ENCODE measurements at places on chromosomes 12 and 14.

- peaks cover 33% of the 10 kb centered on the region for H3K4me1 ChIP-seq
- H3K27me3 ChIP-seq: no peaks in the 10 kb centered on the region
- DNase-seq: no peak
- H3K27ac ChIP-seq: no peak overlapping the region
Observed at GRCh38 chr14:78638926-78639325, 468.8 kb downstream of the NRXN3 start.

GRCh38 chr12:88570103-88570502 is 10.2 kb downstream of the KITLG start:
- DNase-seq: no peak
- H3K27me3 ChIP-seq: peaks cover 13% of the 10 kb centered on the region
- no peaks in the 10 kb centered on the region for H3K4me1 ChIP-seq
- H3K4me3 ChIP-seq: no peak overlapping the region
- no peaks in the 10 kb centered on the region for H3K36me3 ChIP-seq

GRCh38 chr14:104404922-104405321 is 174.6 kb upstream of the C14orf180 start:
- no peak for DNase-seq
- H3K4me1 ChIP-seq: no peaks in the 10 kb centered on the region
- no peaks in the 10 kb centered on the region for H3K36me3 ChIP-seq
- no peaks in the 10 kb centered on the region for H3K27me3 ChIP-seq

DNA sequence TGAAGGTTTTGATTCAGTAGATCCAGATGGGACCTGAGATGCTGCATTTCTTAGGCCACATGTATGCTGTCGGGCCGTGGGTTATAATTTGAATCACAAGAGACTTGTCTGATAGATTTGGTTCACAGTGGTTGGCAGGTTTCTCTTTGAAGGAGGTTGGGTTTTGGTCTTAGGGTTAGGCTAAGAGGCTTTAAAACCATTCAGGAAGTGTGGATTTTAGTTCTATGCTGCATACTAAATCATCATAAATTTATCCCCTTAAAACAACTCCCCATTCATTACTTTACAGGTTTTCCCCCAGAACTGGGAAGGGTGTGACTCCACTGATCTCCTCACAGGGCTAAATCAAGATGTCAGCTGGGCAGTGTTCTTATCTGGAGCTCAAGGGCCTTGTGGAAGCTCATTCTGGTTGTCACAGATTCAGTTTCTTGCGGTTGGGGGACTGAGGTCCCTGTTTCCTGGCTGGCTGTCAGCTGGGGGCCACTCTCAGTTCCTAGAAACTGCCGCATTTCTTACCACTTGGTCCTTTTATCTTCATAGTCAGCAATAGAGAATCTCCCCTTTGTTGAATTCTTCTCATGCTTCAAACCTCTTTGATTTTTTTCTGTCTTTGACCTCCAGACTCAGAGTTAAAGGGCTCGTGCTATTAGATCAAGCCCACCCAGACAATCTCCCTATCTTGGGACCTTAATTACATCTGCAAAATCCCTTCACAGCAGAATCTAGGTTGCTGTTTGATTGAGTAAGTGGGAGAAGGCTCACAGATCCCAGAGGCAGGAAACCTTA is 20.6 kb upstream of the PCNX1 start:
- no peak for DNase-seq
- no peaks in the 10 kb centered on the region for H3K36me3 ChIP-seq

DNA sequence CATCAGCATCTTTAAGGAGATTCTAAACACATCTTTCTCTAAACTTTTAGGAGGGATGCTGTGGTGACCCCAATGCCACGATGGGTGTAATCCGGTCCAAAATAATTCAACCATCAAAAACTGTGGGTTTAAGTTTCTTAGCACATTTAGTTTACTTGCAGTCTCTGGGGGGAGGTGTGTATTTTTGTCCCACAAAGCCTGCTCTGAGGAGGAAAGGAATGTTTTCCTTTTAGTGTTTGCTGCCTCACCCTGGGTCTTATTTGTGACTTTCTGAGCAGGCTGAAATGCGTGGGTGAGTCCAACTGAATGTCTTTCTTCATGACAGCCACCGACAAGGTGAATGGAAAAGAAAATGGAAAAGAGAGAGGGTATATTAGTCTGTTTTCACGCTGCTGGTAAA is 1324.7 kb downstream of the AACS start:
- peaks cover under 1% of the 10 kb centered on the region for H3K4me1 ChIP-seq
- DNase-seq: no peak
- no peak overlapping the region for H3K27ac ChIP-seq
- H3K4me3 ChIP-seq: no peak overlapping the region
- H3K27me3 ChIP-seq: no peaks in the 10 kb centered on the region

DNA sequence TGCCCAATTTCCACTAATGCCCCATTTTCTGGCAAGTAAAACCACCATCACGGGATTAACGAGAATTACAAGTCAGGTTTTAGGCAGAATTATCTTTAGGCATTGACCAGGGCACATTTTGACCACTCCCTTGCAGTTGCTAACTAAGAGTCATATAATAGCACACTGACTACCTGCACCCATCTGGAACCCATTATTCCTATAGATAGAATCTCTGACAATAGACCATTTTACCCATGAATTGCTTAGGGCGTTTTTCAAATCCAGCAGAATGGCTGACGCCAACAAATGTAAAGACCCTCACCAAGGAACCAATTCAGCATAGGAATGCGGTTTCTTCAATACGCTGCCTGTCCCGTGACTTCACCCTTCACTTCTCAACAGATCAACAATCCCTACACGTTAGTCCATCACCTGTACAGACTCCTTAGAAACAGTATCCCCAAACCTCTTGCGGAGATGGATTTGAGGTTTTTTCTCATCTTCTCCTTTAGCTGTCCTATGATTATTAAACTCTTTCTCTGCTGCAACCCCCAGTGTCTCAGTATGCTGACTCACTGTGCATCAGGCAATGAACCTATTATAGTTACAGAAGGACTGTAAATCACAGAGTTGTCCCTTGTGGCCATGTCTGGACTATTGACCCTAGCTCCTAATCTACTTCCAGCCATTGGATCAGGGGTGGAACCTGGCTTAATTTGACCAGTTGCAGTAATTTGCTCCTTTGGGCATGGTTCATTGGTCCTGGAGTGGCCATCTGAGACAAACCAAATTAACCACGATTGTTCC is 177.3 kb upstream of the PLXNC1 start:
- no peak overlapping the region for H3K27ac ChIP-seq
- H3K27me3 ChIP-seq: no peaks in the 10 kb centered on the region
- no peak overlapping the region for H3K4me3 ChIP-seq
- DNase-seq: no peak
- no peaks in the 10 kb centered on the region for H3K36me3 ChIP-seq
- peaks cover 22% of the 10 kb centered on the region for H3K4me1 ChIP-seq

DNA sequence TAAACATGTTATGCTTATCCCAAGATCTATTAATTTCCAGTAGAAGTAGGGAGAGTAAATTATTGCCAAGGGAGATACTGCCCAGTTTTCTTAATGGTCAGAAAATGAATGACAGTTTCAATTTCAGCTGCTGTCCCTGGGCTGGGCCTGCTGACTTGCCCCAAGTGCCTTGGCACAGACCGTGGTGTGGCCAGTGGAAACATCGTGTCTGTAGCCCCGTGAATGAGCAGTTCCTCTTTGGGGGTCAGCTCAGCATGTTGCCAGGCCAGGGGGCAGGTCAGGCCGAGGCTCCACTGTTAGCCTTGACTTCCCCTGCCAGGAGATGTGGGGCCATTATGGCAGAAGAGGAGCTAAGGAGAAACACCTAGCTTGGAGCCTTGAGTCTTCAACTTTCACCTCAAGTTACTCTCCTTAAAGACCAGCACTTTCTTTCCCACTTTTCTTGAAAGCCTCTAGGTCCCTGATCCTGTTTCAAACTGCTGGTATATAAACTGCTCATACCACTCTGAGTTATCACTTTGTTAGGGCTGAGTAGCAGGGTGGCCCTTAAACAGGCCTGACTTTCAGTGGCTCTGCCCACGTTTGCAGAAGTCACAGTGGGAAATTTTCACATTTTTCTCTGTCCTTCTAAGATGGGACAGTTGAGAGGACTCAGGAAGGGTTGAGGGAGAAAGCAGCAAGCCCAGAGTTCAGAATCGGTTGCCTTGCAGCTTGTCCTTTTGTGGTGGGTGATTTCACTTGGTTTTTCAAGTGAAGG is 73.2 kb downstream of the SUSD6 start:
- DNase-seq: no peak
- no peaks in the 10 kb centered on the region for H3K27me3 ChIP-seq
- peaks cover 48% of the 10 kb centered on the region for H3K4me1 ChIP-seq
- no peak overlapping the region for H3K4me3 ChIP-seq
- no peak overlapping the region for H3K27ac ChIP-seq

- no peak overlapping the region for H3K27ac ChIP-seq
- H3K36me3 ChIP-seq: peaks cover 4% of the 10 kb centered on the region
- H3K4me1 ChIP-seq: peaks cover 52% of the 10 kb centered on the region
- no peak for DNase-seq
- no peak overlapping the region for H3K4me3 ChIP-seq
- no peaks in the 10 kb centered on the region for H3K27me3 ChIP-seq
Observed at GRCh38 chr14:77109656-77110055, 11.6 kb downstream of the CIPC start.

DNA sequence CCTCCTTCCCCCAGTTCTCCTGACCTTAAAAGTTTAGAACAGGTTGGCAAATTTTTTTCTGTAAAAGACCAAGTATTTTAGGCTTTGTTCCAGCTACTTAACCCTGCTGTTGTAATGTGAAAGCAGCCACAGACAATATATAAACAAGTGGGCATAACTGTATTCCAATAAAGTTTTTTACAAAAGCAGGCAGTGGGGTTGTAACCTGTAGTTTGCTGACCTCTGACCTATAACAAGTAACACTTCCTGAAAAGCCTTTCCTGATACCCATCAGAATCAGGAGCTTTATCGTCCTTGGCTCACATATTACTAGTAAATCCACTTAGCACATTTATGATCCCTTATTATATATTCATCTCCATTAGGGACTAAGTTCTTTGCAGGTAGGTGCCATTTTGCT is 13.1 kb upstream of the SMARCC2 start:
- H3K27ac ChIP-seq: peak overlapping the region; percentile 6
- H3K4me3 ChIP-seq: no peak overlapping the region
- no peaks in the 10 kb centered on the region for H3K36me3 ChIP-seq
- DNase-seq: no peak
- H3K27me3 ChIP-seq: no peaks in the 10 kb centered on the region

- H3K4me3 ChIP-seq: no peak overlapping the region
- H3K4me1 ChIP-seq: peaks cover 29% of the 10 kb centered on the region
- no peak for DNase-seq
- H3K27ac ChIP-seq: no peak overlapping the region
Observed at GRCh38 chr12:50927356-50927755, 25.0 kb upstream of the HIGD1C start.

GRCh38 chr12:48508987-48509386 is 16.4 kb upstream of the OR8S1 start:
- no peak for DNase-seq
- no peak overlapping the region for H3K4me3 ChIP-seq
- H3K27me3 ChIP-seq: no peaks in the 10 kb centered on the region
- H3K4me1 ChIP-seq: no peaks in the 10 kb centered on the region
- H3K36me3 ChIP-seq: no peaks in the 10 kb centered on the region

- no peaks in the 10 kb centered on the region for H3K4me1 ChIP-seq
- no peaks in the 10 kb centered on the region for H3K27me3 ChIP-seq
- H3K4me3 ChIP-seq: no peak overlapping the region
- no peak overlapping the region for H3K27ac ChIP-seq
- no peak for DNase-seq
Observed at GRCh38 chr12:109389146-109389545, 41.4 kb downstream of the MYO1H start.

- H3K4me3 ChIP-seq: no peak overlapping the region
- DNase-seq: no peak
- no peak overlapping the region for H3K27ac ChIP-seq
Observed at GRCh38 chr12:121934309-121934664, 15.9 kb downstream of the CFAP251 start.

- H3K4me1 ChIP-seq: peaks cover 23% of the 10 kb centered on the region
- peak overlapping the region; percentile 5 for H3K4me3 ChIP-seq
- H3K27me3 ChIP-seq: no peaks in the 10 kb centered on the region
- H3K27ac ChIP-seq: peak overlapping the region; percentile 52
- H3K36me3 ChIP-seq: no peaks in the 10 kb centered on the region
Observed at GRCh38 chr14:53613404-53614253, 343.0 kb downstream of the BMP4 start.

GRCh38 chr14:30500222-30500621 is 58.7 kb upstream of the G2E3 start:
- DNase-seq: no peak
- no peak overlapping the region for H3K4me3 ChIP-seq
- no peaks in the 10 kb centered on the region for H3K36me3 ChIP-seq
- H3K4me1 ChIP-seq: no peaks in the 10 kb centered on the region
- no peak overlapping the region for H3K27ac ChIP-seq

DNA sequence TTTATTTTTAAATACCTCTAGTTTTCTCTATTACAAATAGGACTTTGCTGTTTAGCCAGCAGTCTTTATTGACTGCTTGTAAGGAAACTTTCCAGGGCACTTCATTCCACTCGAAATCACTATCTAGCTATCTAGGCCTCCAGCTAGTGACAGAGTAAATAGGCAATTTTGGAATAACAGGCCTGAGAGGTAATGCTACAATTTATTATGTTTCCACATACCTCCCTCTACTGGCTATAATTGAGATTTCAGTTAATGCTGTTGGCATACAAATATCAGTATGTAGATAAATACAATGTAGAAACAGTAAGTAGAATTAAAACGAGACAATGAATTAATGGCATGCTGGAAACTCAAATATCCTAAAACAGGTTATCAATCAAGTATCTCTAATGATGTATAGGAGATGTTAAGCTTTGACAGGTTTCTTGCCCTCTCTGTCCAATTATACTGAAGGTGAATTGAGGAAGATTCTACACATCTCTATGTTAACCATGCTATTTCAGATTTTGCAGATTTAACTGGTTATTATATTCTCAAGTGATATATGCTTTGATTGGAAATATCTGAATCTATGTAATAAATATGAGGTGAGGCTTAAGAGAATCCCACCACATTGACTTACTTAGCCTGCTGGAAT is 7.2 kb downstream of the DTD2 start:
- peak; percentile 9 for DNase-seq
- H3K4me1 ChIP-seq: no peaks in the 10 kb centered on the region
- no peaks in the 10 kb centered on the region for H3K36me3 ChIP-seq

GRCh38 chr14:105602243-105602750 is 75.9 kb downstream of the TMEM121 start:
- H3K27ac ChIP-seq: no peak overlapping the region
- no peak for DNase-seq
- no peaks in the 10 kb centered on the region for H3K36me3 ChIP-seq
- no peaks in the 10 kb centered on the region for H3K27me3 ChIP-seq

DNA sequence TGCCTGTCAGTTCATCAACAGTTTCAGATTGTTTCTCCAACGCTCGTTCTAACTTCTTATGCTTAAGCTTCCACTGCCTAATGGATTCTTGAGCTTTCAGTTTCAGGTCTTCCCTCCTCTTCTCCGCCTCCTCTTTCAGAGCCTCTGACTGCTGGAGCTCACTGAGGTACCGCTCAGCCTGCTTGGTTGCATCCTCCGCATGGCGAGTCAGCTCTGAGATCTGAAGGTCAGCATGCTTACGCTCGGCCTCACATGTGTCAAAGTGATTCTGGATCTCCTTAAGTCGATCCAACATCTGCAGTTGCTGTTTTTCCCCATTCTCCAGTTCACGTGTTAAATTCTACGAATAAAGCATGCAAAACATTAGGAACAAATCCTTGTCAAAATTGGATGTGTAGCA is 148.8 kb downstream of the CEP128 start:
- H3K4me3 ChIP-seq: no peak overlapping the region
- DNase-seq: peak; percentile 38
- H3K36me3 ChIP-seq: no peaks in the 10 kb centered on the region
- no peak overlapping the region for H3K27ac ChIP-seq
- H3K27me3 ChIP-seq: no peaks in the 10 kb centered on the region
